ENCODE measurements at places on chromosomes 11 and 22. TPM values are rescaled to one million over a fixed set of nuclear protein-coding genes. Genes with fewer than 3 reads are reported as not detected.

GRCh38 chr11:1043563-1044096 is 7.1 kb upstream of the MUC6 start:
- peak overlapping the region; percentile 48 for H3K4me3 ChIP-seq
- peaks cover 20% of the 10 kb centered on the region for H3K4me1 ChIP-seq
- peaks cover 9% of the 10 kb centered on the region for H3K36me3 ChIP-seq

CNGA4 gene
- total RNA-seq = not detected

RASGRP2 gene
- total RNA-seq = 139 TPM

OMP gene
- not detected for total RNA-seq

KRTAP5-8 gene
- not detected for total RNA-seq

DNA sequence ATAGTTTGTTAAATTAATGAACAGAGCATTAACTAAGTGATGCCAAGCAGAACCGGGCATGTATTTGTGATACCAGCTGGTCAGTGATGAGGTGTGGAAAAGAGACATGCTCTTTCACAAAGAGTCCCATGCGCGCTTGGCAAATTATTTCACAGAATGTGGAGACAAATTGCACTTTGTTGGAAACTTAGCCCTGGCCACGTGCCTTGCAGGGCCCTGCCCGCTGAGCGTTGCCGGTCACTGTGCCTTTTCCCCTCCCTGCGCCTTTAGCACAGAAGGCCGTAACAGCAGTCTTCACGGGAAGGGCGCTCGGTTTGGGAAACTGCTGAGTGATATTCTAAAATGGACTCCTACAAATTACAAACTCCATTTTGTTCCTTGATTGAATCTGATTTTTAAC is 235.9 kb downstream of the TBC1D22A start:
- no peak overlapping the region for H3K27ac ChIP-seq
- no peaks in the 10 kb centered on the region for H3K36me3 ChIP-seq
- H3K27me3 ChIP-seq = peaks cover 4% of the 10 kb centered on the region
- H3K4me1 ChIP-seq = peaks cover 4% of the 10 kb centered on the region
- H3K4me3 ChIP-seq = no peak overlapping the region

- H3K4me3 ChIP-seq = peak overlapping the region; percentile 95
- peaks cover 28% of the 10 kb centered on the region for H3K4me1 ChIP-seq
- no peak for DNase-seq
- peak overlapping the region; percentile 94 for H3K27ac ChIP-seq
Measured at GRCh38 chr11:62671236-62671607, 251 bp upstream of the UQCC3 start.

GRCh38 chr11:85948884-85949283 is 93.7 kb downstream of the CCDC83 start:
- H3K4me1 ChIP-seq = peaks cover 5% of the 10 kb centered on the region
- no peak overlapping the region for H3K27ac ChIP-seq
- no peak for DNase-seq

- H3K4me1 ChIP-seq = peaks cover 38% of the 10 kb centered on the region
- H3K4me3 ChIP-seq = peak overlapping the region; percentile 89
- H3K27me3 ChIP-seq = peaks cover 17% of the 10 kb centered on the region
- H3K36me3 ChIP-seq = peaks cover 29% of the 10 kb centered on the region
Measured at GRCh38 chr11:65503949-65504673, 5.3 kb downstream of the MALAT1 start.

- no peaks in the 10 kb centered on the region for H3K36me3 ChIP-seq
- DNase-seq = no peak
- no peak overlapping the region for H3K4me3 ChIP-seq
- H3K27me3 ChIP-seq = peaks cover 1% of the 10 kb centered on the region
- no peak overlapping the region for H3K27ac ChIP-seq
- H3K4me1 ChIP-seq = no peaks in the 10 kb centered on the region
Measured at GRCh38 chr22:44522526-44523170, 24.6 kb upstream of the RTL6 start.

DNA sequence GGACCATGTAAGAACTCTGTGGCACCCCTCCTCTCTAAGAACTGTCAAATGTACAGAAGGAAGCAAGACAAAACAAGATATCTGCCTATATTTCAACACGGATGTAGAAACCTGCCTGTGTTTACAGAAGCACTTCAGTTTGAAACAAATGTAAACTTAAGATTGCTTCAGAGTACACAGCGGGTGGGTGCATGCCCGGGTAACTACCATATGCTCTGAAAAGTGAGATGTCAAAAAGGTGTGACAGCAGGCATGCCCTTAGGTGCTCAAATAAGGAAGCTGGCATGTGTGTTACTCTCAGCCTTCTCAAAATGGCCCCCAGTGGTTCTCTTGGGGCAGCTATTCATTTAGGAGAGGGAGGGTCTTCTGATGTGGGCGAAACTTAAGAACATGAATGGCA is 5.2 kb downstream of the ACP2 start:
- H3K36me3 ChIP-seq = peaks cover 51% of the 10 kb centered on the region
- DNase-seq = no peak
- peak overlapping the region; percentile 18 for H3K4me3 ChIP-seq

MFRP gene
- 0.13 TPM for total RNA-seq

DNA sequence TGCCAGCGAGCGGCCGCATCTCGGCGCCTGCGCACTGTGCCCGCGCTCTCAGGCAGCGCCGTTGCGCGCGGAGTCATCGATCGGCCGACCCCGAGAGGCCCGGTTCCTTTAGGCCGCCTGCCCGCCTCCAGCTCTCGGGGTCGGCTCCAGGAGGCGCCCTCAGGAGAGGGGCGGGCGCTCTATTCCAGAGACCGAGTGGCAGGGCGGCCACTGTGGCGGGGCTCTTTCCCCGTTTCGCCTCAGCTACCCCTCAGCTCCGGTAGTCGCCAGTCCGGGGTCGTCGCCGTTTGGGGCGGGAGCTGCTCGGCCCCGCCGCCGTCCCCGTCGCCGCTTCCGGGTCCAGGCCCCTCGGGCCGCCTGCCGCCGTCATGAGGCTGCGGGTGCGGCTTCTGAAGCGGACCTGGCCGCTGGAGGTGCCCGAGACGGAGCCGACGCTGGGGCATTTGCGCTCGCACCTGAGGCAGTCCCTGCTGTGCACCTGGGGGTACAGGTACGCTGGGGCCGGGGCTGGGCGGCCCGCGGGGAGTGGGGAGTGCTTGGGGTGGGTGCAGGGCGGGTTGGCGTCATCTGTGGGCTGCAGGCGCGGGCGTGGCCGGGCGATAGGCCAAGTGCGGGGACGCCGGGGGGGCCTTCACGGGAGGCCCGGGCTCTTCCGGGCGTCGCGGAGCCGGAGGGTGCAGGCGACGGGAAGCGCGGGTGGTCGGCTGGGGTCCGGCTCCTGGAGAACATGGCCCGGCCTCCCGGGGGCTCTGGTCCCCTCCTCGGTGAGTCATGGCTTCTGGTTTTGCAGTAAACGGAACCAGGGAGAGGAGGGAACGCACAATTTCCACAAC is at the start of gene FBXO7:
TSS of gene FBXO7 (plus strand) at position 177 of the 833 bp plus-strand sequence. CDS start at position 369, 192 bp downstream.
- H3K4me3 ChIP-seq = peak within 1 kb of the TSS; percentile 93
- peaks cover 6% of the 10 kb centered on the region for H3K4me1 ChIP-seq
- DNase-seq = peak; percentile 98

CYP2D6 gene
- 3.2 TPM for total RNA-seq

GRCh38 chr11:64787526-64788320 is 9.4 kb upstream of the SF1 start:
- DNase-seq = peak; percentile 79
- H3K4me3 ChIP-seq = no peak overlapping the region
- peaks cover 9% of the 10 kb centered on the region for H3K36me3 ChIP-seq

FGF4 gene
- total RNA-seq = not detected

GLYATL2 gene
- total RNA-seq = 0.62 TPM

HEPN1 gene
- not detected for total RNA-seq

INS gene
- not detected for total RNA-seq

DNA sequence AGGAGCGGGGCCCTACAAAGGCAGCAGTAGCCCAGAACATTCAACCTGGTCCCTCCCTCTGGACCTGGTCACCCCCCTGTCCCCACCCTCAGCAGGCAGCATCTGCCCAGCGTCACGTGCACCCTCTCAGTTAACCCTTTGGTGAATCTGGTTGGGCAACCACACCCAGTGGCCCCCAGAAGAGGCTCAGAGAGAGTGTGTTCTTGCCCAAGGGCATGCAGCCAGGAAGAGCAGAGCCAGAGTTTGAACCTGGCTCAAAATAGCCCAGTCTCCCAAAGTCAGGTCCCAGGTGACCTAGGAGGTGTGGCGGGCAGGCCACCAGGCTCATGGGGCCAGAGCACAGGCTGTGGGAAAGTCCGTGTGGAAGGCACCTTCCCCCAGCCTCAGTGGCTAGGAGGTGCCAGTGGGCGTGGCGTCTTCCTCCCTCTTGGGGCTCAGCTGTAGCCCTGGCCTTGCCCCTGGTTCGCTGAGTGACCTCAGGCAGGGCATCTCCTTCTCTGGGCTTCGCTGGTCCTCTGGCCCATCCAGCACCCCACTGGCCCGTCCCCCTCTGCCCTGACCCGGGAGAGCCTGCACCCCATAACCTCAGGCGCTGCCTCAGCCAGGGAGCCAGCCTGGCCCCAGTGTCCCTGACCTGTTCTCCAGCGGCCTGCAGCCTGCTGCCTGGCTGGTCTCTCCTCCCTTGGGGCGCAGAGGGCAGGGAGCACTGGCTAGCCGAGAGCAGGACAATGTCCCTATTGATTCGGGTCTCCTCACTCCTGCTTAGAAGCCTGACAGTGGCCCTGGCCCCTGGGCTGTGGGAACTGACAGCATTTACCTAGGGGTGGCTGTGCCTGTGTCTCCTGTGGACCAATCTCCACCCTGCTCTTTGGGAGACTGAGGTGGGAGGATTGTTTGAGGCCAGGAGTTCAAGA is 7.0 kb downstream of the ALDH3B1 start:
- peaks cover 9% of the 10 kb centered on the region for H3K27me3 ChIP-seq
- no peaks in the 10 kb centered on the region for H3K4me1 ChIP-seq
- peaks cover 3% of the 10 kb centered on the region for H3K36me3 ChIP-seq
- no peak overlapping the region for H3K27ac ChIP-seq
- no peak overlapping the region for H3K4me3 ChIP-seq
- DNase-seq = no peak

OR52H1 gene
- total RNA-seq = 2.1 TPM

TSSC4 gene
- total RNA-seq = 48.4 TPM

DNA sequence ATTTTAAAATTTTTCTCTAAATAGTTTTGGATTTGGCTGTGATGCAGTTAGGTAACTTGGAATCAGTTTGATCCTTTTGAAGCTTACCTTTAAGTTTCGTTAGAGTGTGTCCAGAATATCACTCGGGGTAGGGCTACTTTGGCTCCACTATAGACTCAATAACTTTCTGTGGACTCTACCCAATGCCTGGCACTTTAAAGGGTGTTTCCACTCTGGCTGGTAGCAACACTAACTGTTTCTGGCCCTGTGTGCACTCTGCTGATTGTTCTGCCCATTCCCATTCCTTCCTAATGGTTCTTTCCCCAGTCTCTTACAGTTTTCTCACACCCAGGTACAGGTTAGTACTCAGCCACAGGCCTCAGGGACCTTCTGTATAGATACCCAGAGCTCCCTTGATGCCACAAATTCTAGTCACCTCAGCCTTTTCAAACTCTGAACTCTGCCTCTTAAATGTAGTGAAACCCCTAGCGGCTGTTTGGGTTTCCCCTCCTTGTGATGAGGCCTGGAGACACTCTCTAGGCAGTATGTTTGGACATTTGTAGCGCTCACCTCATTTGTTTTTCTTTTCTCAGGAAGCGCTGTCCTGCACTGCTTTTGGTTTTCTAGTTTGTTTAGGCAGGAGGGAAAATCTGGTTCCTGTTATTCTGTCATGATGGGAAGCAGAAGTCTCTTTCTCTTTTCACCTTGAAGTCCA is 16.8 kb downstream of the CUL5 start:
- H3K36me3 ChIP-seq = peaks cover 3% of the 10 kb centered on the region
- peak overlapping the region; percentile 92 for H3K27ac ChIP-seq
- DNase-seq = peak; percentile 36
- H3K27me3 ChIP-seq = peaks cover 4% of the 10 kb centered on the region
- no peak overlapping the region for H3K4me3 ChIP-seq

- peak; percentile 91 for DNase-seq
- no peaks in the 10 kb centered on the region for H3K36me3 ChIP-seq
- H3K27me3 ChIP-seq = peaks cover 4% of the 10 kb centered on the region
- no peak overlapping the region for H3K27ac ChIP-seq
- H3K4me3 ChIP-seq = no peak overlapping the region
- peaks cover 2% of the 10 kb centered on the region for H3K4me1 ChIP-seq
Measured at GRCh38 chr11:47373876-47374719, 4.2 kb downstream of the SPI1 start.

FOLR3 gene
- not detected for total RNA-seq

DNA sequence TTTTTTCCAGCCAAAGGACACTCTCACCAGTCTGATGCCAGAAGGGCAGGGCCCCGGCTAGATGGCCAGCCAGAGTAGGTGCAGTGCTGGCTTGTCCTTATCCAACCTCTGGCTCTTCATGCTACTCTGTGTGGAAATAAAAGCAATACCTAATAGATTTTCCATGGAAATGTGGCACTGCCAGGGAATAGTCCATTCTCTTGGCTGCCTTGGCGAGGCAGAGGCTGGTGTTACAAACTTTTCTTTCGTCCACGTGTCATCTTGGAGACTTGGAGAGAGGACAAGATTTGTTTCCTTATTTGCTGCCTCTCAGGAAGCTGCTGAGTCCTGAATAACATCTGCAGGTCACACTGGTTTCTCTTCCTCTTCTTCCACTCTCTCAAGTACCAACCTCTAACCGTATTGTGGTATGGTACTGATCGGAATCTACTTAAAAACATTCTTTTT is 17.2 kb upstream of the C1QTNF4 start:
- no peak for DNase-seq
- no peaks in the 10 kb centered on the region for H3K36me3 ChIP-seq
- H3K4me3 ChIP-seq = no peak overlapping the region
- H3K27ac ChIP-seq = no peak overlapping the region
- H3K27me3 ChIP-seq = peaks cover 2% of the 10 kb centered on the region
- H3K4me1 ChIP-seq = peaks cover 6% of the 10 kb centered on the region

APOBEC3B gene
- total RNA-seq = 1.0 TPM

DNA sequence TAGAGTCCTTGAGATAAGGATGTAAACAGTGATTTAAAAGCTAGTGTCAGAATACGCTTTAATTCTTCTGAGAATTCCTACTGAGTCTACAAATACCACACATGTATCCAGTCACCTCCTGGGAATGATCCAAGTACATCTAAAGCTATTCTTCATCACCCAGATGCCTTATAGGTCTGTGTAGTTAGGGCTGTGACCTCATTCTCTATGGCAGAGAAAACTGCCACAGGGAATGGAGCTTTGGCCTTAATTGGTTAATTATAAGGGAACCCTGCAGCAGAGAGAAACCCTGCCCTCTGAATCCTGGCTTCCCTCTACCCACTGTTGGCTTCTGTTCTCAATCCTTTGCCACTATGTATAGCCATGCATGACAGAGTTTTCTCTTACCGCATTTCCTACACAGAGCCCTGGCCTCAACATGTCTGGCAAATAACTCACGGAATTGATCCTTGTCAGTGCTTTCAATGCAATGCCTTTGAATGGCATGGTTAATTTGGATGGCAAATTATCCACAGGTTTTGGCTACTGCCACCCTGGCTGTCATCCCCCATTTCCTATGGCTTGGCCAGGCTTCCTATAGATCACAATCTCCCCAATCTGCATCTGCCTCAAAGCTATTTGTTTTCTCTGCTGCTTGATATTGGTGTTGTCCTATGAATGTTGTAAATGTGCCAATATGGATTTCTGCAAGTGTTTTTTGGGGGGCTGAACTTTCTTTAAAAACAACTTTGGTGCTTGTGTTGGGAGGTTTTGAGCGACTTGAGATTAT is 2.9 kb downstream of the DIXDC1 start:
- H3K4me3 ChIP-seq = no peak overlapping the region
- peaks cover 36% of the 10 kb centered on the region for H3K4me1 ChIP-seq
- no peak overlapping the region for H3K27ac ChIP-seq

All from endothelial cell (in vitro differentiated cells).